ENCODE measurements at places on chromosomes 13 and 19.
A peak's percentile ranks its signal among the peaks of the same experiment; 100 is the strongest.

GRCh38 chr19:6048793-6049405 is 61.4 kb downstream of the RFX2 start:
- DNase-seq, result peak; percentile 42

DNA sequence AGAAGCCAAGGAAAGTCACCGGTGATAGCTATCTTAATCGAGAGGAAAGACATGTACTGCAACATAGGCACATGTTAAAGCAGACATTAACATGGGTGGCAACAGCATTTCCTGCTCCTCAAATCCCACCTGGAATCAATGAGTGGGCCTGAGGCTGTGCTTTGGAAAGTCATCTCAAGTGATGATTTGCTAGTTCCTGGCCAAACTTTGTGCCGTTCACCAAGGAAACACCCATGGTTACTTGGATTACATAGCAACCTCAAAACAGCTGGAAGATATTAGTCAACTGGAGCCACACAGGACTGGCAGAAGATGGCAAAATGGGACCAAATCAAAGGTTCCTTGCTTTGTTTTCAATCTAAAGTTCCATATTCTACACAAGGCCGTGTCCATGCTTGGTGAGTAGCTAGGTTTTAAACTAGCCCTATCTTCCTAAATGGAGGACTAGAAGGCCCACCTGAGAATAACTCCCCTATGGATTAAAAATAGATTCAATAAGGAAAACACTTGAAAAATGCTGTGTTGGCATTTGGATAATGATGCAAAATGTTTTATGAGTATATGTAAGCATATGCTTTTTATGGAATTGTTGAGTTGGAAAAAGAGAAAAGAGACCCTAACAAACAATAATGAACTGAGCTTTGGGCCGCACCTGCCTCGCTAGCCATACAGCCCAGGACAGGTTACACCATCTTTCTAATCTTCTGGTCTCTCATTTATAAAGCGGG is 144.5 kb downstream of the RGCC start:
- DNase-seq, result no peak

- no peak for DNase-seq
These were observed 77.4 kb downstream of the CYSLTR2 start for GRCh38 chr13:48731001-48731658.

GRCh38 chr13:48488995-48489394 is 43.9 kb downstream of the RCBTB2 start:
- DNase-seq, result no peak

GRCh38 chr13:31248965-31249539 is 49.3 kb downstream of the B3GLCT start:
- DNase-seq, result no peak

DNA sequence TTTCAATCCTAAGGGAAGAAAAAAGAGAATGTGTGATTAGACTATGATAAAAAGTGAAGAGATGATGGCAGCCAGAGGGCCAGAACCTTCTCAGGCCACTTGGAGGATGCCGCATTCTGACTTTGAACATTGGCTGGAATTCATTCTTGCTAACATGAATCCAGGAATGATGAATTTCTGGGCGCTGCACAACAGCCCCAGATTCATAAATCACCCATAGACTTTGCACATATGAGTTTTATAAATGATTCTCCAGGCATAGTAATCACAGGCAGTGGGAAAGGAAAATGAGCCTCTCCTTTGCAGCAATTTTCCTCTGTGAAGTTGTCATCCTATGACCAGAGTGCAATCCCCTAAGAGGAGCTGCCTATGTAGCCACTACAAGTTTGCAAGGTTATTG is 555.4 kb downstream of the KCTD12 start:
- DNase-seq, result no peak

- DNase-seq, result no peak
These were observed 11.1 kb upstream of the SERP2 start for GRCh38 chr13:44362394-44363040.

DNA sequence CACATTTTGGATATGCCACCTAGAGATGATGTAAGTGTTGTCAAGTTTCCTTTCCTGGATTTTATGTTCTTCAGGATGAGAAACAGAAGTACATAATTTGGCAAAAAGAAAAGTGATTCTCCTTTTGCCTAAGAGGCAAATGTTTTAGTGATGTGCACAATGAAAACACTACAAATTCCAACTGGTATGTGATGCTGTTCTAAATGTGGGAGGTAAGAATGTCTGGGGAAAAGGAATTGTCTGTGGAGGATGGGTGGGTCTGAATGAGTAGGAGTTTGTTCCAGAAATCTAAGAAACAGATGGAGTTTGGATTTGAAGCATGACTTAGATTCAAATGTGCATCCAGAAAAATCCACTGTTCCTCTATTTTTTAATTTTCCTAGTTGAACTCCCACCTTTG is 473.6 kb upstream of the SPRY2 start:
- DNase-seq, result no peak

DNA sequence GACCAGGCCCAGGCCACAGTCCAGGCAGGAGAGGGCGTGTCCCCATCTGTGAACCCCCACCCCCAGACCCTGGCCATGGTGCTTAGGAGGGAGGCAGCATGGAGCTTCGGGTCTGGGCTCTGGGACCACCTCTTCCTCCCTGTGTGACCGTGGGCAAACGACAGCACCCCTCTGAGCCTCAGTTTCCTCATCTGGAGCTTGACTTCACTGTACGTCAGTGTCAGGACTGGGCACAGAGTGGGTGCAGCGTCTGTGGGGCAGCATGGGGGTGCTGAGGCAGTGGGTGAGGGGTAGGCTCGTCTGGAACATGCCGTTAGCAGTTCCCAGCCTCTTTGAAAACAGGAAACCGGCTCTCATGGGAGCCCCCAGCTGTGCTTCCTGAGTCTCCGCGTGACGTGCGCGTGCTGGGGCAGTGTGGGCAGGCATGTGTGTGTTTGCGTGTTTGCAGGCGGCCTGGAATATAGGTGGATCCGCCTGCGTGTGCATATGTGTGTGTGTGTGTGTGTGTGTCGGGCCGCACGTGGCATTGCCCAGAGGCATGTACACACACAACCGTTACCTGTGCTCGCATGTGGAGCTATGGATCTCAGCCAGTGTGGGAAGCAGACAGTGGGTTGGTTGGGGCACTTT is 15.8 kb downstream of the ARRDC2 start:
- no peak for DNase-seq

GRCh38 chr19:15452111-15453047 is 2.6 kb upstream of the WIZ start:
- peak; percentile 56 for DNase-seq

DNA sequence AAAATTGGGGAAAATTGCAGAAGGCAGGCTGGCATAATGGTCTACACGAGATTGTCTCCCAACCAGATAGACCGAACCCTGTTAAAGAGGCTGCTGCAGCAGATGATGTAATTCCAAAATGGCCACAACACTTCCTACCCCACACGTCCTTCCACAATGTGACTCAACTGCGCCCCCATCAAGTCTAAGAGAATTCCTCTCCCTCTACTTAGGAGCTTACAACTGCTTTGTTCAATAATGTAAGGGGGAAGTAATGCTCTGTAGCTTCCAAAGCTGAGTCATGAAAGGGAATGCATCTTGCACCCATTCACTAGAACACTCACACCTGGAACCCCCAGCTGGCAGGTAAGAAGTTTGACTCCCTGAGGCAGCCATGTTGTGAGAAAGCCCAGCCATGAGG is 117.8 kb upstream of the IRS2 start:
- no peak for DNase-seq

- DNase-seq, result no peak
These were observed 75.6 kb downstream of the TNFRSF19 start for GRCh38 chr13:23645851-23646250.

- DNase-seq, result no peak
These were observed 756.5 kb upstream of the KLHL1 start for GRCh38 chr13:70864731-70865130.

DNA sequence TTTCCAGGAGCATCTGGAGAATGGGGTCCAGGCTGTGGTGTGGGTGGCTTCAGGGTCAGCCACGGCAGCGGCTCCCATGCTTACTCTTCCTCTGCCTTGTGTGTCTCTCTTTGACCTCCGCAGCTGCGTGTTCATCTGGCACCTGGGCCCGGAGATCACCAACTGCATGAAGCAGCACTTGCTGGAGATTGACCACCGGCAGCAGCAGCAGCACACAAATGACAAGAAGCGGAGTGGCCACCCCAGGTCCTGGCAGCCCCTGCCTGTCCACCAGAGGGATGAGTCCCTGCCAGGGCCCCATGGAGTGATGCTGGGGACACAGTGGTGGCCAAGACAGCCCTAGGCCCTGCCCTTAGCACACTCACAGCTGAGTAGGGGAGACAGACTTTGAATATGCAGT is 18.4 kb upstream of the OVOL3 start:
- no peak for DNase-seq

All from T1000 (cell line).